ENCODE measurements at places on chromosomes 5 and 9.
A peak's percentile ranks its signal among the peaks of the same experiment; 100 is the strongest.

GRCh38 chr9:69445251-69445650, 120.2 kb downstream of the ENTREP1 start:
- no peak for DNase-seq

GRCh38 chr5:52821901-52822300, 34.2 kb downstream of the ITGA1 start:
- DNase-seq = no peak

- no peak for DNase-seq
Measured at GRCh38 chr5:168275940-168276339, 15.5 kb upstream of the WWC1 start.

DNA sequence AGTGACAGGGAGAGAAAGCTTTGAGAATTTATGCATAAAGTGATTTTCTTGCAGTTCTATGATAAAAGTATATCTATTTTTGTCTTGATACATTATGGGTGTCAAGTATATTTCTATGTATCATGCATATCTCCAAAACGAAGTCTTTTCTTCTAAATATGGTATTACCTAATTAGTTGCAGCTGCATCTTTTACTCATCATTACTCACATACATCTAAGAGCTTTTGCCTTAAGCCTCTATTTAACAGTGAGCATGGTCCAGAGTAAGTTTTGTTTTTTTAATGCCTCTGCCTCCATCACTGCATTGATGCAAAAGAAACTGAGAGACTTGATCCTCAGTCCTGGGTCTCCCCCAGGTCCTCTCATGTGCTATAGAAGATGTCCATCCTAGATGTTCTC, 40.0 kb upstream of the SMC5 start:
- DNase-seq = no peak

DNA sequence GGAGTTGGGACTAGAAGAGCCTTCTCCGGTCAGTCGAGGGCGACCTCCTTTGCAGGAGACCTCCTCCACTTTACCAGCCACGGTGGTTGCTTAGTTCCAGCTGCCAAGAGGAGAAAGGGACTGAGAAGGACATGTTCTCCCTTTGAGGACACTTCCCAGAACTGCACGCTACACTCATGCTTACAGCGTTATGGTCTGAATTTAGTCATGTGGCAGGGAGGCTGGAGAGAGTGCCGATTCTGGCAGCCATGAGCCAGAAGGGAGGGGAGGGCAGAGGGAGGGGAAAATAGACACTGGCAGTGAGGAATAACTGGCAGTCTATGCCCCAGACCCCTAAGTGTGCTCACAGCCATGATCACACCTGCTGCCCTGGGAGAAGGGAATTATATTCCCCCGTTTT, 47.8 kb downstream of the TSPAN17 start:
- DNase-seq = no peak

GRCh38 chr9:122075135-122076030, 17.7 kb downstream of the TTLL11 start:
- no peak for DNase-seq

- no peak for DNase-seq
Measured at GRCh38 chr9:137446851-137447471, 5.8 kb upstream of the ENTPD8 start.

DNA sequence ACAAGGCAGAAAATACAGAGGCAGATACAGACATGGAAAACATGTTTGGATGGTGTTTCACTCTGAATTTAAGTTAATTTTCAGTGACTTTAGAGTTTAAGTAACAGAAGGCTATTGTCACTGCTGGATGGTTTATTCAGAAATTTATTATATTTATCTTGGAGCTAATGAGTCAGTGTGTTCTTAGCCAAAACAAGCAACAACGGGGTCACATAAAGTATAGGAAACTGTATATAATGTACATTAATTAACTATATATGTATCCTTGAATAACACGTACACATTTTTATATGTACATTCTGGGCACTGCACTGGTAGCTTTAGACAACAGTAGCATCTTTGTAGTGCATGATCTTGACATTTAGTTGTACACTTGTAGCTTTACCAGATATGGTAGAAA, 30.7 kb downstream of the CYLC2 start:
- no peak for DNase-seq

- DNase-seq = no peak
Measured at GRCh38 chr5:139401546-139401945, 2.3 kb downstream of the SPATA24 start.

DNA sequence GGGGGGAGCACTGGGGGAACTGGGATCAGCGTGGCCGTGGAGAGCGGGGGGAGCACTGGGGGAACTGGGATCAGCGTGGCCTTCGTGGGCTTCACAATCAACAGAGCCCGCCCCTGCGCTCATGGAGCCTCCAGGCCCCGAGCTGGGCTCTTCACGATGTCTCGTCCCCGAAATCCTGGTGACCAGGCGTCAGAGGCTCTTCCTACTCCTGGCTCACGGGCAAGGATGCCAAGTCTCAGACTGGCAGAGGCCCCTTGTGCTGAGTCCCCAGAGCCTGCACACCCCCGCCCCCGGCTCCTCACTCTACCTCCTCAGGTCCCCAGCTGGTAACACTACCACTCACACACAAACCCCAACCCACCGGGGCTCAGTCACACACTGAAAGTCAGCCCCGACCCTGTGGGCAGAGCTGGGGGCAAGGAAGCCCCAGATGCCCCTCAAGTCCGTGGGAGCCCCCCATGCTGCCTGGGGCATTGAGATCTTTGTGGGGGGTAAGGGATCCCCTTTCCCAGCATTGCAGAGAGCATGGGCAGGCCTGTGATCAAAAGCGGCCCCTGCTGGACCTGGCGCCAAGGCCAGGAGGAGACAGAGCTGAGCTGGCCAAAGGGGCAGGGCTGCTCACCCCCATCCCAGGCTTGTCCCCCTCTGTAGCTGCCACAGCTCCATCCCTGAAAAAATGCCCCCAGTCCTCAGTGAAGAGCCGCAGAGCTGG, 26.7 kb downstream of the LHX3 start:
- no peak for DNase-seq

DNA sequence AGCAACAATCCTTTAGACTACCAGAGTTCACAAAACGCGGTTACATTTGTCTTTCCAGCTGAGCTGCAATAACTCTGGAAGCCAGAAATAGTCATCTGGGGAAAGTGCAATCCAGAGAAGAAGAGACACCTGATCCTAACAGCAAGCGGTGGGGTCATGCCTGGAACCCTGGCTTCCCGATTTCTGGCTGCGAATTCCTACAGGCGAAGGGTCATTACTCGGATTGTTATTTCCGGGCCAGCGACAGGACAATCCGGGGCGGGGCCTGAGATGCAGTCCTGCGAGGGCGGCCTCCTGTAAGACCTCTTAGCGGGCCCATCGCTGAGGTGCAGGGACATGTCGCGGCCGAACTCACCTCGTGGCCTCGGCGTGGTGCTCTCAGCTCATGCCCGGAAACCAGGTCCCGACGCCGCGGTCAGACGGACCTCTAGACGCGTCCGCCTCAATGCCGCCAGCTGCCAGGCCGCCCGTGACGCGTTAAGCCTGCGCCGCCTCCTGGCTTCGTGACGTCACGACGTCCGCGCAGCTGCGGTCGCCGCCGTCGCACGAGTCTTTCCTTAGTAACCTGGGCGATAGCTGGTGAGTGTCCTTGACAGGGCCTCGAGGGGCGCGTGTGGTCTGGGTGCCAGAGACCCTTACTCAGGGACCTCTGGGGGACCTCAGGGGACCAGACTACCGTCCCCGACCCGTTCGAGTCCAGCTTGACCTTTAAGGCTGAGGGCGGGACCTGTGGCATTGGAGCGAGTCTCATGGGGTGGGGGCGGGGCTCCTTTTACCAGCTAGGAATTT, at the start of the genes MRRF and RBM18:
TSS of gene MRRF (plus strand) at position 523 of the 789 bp plus-strand sequence. CDS start 6,010 bp downstream, outside the sequence.
TSS of gene RBM18 (minus strand) at position 481 of the 789 bp plus-strand sequence. CDS start 3,348 bp downstream, outside the sequence.
- peak; percentile 85 for DNase-seq

- DNase-seq = no peak
Measured at GRCh38 chr9:127773272-127773671, 5.2 kb downstream of the SH2D3C start.

- DNase-seq = no peak
Measured at GRCh38 chr5:65506961-65507360, 25.2 kb upstream of the ADAMTS6 start.

DNA sequence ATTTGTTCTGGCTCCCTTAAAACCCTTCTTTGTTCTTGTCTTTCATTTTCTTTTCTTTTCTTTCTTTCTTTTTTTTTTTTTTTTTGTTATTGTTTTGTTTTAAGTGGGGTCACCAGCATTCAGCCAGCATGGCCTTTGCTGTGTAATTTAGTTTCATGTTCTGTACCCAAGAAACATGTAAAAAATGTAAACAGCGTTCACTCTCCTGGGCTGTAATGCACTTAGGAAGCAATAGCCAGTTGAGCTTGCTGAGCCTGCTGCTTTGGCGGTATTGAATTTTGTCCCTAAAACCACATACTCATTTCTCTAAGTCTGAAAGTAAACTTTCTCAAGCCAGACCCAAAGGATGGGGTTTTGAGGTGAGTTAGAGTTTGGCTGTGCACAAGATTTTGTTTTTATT, 158.6 kb downstream of the PAPPA start:
- no peak for DNase-seq

DNA sequence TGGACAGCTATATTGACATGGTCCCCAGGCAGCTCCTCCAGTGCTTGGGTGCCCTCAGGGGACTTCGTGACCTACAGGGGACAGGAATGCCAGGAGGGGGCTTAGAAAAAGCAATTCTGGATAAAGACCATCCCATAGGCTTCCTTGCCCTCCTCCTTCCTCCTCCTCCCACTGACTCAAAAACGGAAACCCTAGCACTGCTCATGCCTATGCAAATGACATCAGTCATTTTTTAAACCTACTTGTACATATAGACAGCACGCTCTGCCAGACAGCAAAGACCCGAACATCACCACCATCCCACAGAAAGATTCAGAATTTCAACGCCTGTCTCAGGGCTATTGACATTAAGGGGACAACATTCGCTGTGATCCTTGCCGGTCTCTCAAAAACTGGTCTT, 11.0 kb downstream of the IGFBPL1 start:
- DNase-seq = no peak

DNA sequence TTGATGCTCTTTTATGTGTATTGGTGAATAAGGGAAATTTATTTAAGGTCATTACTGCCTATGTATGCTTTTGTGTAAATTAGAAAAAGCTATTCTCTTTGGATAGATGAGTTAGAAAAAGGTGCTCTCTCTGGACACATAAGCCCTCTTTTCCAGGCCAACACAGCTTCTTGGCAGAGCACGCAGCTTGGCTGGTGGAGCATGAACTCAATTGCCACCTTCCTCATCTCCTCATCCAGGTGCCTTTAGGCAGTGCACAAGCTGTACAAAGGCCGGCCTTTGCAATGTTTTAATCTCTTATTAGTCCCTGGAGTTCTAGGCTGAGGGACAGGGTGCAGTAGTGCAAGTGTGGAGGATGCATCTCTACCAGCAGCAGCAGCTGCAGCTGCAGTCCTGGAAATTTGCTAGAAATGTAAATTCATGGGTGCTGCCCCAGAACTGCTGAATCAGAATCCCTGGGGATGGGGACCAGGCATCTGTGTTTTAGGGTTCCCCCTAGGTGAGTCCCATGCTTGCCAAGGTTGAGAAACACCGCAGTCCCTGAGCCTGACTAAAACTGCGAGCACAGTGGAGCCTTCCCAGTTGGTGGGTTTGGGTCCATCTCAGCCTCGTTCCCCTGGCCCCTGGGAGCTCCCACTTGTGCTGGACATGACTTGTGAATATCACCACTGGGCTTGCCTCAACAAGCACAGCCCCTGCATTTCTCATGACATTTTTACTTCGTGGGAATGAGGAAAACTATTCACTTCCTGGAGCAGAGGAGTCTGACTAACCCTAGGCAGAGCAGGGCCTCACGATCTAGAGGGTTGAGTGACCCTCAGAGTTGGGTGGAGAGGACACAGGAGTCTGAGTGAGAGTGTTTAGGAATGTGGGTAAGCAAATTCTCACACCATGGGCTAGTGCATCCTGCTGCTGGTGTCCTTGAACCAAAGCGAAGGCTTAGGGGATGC, 272.3 kb downstream of the ZSWIM6 start:
- DNase-seq = no peak

GRCh38 chr5:156137071-156137869, 189.7 kb upstream of the SGCD start:
- no peak for DNase-seq

Measured in T-helper 17 cell (primary cell).